NCI-H510A treated with DMSO at 0.1 percent for 48 hours (cell line): ENCODE measurements at places on chromosomes 3 and 15.

DNA sequence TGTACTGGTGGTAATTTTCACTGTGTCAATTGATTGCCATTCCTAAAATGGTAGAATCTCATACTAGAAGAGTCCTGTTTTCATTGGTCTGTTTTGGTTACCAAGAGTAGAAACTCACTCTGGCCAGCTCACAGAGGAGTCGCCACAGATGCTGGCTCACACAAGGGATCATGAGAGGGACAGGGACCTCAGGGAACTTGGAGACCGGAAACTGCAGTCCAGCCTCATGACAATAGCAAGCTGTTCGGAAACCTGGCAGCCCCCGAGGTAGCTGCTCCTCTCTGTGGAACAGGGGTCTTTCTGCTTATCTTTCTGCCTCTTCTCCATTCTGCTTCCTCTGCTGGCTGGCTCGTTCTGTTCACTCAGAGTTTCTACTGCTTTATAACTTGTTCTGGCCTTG, 192.9 kb downstream of the PLCL2 start:
- no peak for DNase-seq

GRCh38 chr15:48803877-48804276, 7.0 kb downstream of the CEP152 start:
- DNase-seq, result peak; percentile 5

DNA sequence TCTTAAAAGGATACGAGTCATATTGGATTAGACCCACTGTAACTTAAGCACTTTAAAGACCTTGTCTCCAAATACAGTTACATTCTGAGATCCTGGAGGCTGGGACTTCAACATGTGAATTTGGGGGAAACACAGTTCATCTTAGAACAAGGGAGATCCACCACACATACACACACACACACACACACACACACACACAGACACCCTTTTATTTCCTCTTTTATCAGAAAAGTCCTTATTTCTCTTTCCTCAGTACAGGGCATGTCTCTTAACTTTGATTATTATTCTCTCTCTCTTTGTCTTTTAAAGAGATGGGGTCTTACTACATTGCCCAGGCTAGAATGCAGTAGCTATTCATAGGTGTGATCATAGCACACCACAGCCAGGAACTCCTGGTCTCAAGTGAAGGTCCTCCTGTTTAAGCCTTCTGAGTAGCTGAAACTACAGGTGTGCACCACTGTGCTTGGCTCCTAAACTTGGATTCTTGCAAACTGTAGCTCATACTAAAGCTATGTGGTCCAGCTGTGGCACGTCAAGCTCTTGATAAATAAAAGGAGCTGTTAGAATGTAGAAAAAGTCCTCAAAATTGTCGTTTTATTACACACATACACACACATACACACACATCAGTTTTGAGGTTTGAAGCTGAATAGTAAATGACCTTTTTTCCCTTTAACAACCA, 7.4 kb downstream of the GOLM2 start:
- DNase-seq, result no peak

DNA sequence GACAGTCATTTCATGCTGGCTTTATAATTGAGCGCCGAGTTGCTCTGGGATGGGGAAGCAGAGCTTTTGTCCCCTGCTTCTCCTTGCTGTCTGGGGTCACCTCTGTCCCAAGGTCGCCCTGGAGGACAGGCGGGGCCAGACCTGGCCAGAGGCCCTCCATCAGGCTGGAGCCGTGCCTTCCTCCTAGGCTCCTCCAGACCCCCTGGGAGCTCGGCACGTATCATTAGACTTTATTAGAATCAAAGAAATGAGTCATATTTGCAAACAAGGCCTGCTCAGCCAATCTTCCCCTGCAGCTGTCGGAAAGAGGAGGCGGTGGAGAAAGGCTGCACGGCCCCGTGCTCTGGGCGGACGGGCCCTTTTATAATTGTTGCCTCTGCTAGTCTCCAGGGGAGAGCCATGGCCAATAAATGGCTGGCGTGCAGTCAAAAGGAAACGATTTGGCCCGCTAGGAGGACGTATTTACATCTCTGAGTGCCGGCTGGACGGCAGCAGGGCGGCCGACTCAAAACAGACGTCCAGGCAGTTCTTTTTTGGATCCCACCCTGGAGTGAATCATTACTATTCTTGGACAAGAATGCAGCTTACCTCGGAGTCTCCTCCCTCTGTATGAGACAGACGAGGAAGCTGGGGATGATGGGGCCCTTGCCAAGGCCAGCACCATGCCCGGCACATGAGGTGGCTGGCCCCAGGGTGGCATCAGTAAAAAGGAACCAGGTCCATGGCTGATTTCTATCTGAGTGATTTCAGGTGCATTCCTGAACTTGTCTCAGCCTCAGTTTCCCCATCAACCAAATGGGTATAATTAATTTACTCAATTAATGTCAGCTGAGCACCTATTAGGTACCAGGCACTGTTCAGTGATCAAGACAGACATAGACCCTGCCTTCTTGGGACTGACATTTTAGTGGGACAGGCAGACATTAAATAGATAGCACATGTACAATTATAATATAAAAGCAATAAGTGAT, 50.6 kb downstream of the SLC6A6 start:
- DNase-seq, result no peak

- no peak for DNase-seq
Measured at GRCh38 chr3:37118163-37118562, 56.2 kb downstream of the LRRFIP2 start.

DNA sequence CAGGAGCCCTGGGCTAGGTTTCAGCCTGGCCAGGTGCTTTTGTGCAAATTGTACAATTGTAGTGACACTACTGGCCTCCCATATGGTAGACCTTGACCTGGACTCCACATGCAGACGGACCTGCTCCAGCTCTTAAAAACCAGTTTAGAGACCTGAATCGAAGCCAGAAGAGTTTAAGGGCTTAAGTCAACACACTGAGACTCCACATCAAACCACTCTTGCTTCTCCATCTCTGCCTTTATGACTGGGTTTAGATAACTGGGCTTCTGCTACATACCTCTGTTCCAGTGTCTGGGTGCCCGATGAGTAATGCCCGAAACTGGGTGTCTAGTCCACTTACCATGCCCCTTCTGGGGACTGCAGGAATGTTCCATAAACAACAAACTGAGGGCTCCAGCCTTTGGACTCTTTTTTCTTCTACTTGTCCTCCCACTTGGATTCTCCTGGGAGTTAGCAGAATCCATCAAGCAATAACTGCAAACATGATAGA, 32.8 kb downstream of the TMEM212 start:
- peak; percentile 86 for DNase-seq

DNA sequence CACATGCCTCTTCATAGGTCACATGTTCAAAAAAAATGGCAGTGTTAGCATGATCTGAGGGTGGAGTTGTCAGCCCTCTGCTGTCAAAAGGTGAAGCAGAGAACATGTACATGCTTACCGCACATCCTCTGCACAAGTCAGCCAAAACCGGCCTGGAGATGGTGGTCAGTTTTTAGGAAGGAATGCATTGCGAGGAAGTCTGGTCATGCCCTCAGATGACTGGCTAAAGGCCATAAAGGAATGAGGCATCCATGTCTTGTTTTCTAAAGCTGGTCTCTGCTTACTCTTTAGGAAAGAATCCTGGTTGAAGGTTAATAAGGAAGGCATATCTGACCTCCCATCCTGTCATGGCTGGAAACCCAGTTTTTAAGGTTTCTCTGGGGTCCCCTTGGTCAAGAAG, 292.0 kb upstream of the CCDC54 start:
- DNase-seq, result no peak

- no peak for DNase-seq
Measured at GRCh38 chr15:75930866-75931265, 27.2 kb downstream of the FBXO22 start.

GRCh38 chr3:84961011-84961410, 2.2 kb downstream of the CADM2 start:
- DNase-seq, result no peak

DNA sequence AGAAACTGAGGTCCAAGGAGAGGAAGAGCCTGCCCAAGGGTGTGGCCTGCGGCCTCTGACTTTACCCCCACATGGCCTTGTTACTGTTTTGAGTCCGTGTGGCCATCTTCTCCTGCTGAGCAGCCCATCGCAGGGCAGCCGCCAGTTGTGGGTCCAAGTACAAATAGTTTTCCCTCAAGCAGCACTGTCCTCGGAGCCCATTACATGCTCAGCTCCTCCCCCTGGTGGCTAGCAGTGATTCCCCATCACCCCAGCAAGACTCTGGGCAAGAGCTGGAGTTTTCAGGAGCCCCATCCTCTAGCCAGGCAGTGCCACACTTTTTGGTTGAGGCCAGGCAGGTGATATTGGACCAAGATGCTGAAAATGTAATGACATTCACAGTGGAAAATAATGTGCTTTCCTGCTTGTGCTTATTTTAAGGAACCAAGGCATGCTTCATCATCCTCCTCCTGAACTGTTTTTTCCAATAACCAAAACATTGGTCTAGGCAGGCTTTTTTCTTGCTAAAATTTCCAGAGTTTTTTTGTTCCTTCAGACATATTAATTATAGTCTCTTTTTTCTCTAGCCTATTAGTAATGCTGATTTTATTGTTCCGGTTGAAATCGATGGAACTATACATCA, 23.2 kb upstream of the VILL start:
- DNase-seq, result peak; percentile 15

DNA sequence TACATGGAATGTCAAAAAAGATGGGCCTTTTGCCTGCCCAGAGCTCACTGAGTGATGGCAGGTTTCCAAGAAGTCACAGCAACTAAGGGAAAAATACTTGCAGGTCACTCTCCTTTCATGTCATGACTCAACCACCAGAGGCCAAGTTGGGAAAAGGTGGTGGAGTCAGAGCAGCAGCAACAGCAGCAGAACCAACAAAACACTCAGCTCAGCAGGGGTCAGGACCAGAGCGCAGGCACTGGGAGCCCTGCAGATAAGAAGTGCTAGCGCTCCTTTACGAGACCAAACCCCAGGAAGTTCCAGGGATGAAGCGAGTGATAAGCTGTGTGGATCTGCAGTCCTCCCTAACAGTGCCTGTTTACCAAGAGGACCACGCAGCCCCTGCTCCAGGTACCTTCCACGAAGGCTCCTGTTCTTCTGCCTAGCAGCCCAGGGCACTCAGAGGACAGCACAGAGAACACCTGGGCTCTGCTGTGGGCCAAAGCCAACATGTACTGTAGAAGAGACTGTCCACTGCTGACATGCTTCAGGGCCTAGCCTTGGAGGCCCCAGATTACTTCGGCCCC, 26.0 kb downstream of the POC1A start:
- DNase-seq, result peak; percentile 26

GRCh38 chr3:34988296-34988695, 651.0 kb upstream of the ARPP21 start:
- DNase-seq, result no peak

- no peak for DNase-seq
Measured at GRCh38 chr3:192745150-192745549, 17.8 kb upstream of the FGF12 start.
